Foreskin melanocyte (primary cell): ENCODE measurements at places on chromosomes 12 and 14.

GRCh38 chr12:105064564-105065178, 19.6 kb downstream of the ALDH1L2 start:
- no peak for DNase-seq

GRCh38 chr14:94659256-94659655, 47.1 kb downstream of the SERPINA3 start:
- no peak for DNase-seq

DNA sequence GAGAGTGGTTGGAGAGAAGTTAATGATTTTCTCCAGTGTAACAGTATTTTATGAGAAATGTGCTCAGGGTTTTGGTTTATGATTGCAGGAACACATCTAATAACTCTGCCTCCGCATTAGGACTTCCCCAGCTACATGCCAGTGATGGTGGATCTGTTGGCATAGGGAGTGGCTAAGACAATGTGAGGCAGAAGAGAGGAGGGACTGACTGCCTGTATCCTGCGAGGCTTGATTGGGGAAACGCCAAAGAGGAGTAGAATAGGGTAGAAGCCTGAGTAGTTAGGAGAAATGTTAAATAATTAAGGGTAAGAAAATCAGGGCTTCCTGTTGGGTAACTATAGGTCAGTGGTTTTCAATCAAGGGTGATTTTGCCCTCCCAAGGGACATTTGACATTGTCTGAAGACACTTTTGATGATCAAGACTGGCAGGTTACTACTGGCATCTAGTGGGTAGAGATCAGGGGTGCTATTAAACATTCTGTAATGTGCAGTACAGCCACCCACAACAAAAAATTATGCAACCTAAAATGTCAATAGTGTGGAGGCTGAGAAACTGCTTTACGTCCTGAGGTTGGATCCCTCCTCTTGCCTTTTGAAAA, 12.8 kb downstream of the TDG start:
- DNase-seq = no peak

GRCh38 chr12:65756956-65757511, 67.2 kb upstream of the HMGA2 start:
- no peak for DNase-seq

GRCh38 chr12:81176796-81177195, 98.9 kb downstream of the ACSS3 start:
- no peak for DNase-seq

DNA sequence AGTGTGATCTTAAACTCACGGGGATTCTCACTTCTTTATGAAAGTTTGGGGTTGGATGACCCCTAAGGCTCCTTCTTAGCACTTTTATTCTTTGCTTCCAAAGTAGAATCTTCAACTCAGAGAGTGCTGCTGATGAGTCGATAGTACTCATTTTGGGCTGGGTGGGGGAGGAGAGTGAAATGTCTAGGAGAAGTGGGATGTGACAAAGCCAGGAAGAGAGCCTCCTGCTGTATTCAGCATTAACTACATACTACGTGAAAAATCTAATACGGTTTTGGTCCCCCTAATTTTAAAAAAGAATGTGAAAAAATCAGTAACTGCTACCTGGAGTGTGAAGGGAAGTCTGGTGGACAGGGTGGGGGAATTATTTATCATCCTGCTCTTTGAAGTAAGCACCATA, 148.3 kb downstream of the SAMD4A start:
- no peak for DNase-seq

DNA sequence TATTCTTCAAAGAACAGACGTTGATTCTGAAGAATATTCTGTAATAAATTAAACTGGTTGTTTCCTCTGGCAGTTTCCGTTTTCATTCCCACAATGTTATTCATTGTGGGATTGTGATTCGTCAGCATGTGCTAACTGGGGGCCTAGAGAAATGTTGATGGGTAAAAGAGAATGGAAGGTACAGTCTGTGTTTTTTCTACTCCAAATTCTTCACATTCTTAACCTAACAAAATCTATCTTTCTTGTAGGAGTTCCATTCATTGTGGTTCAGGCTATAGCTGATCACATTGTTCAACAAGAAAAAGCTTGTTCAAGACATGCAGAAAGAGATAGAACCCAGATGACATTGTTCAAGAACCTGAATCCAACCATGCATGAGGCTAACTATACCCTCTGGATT, 5.9 kb downstream of the CD163 start:
- DNase-seq = no peak

GRCh38 chr14:71006200-71006563, 98.9 kb downstream of the PCNX1 start:
- DNase-seq = no peak

DNA sequence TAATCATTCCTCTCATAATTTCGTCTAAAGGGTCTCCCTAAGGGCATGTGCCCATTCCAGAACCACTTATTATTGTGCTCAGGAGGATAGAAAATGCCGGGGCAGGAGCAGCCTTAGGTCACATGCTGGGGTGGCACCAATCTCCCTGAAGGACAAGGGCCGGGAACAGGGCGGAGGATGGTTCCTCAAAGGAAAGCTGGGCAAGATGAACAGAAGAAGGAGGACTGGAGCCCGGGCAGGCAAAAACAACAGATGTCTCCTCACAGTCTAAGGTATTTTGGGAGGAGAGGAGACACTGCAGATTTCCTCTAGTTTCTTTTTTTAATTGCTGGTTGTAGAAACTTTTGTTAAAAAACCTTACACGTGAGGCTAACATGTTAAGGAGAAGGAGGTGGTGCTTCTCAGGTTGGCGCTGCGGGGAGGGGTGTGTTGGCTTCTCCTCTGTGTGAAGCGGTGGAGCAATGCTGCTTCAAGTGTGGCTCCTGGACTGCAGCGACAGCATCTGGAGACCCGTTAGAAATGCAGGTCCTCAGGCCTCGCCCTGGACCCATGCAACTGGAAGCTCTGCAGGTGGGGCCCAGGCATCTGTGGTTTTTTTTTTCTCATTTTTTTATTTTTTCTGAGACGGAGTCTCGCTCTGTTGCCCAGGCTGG, 164.8 kb downstream of the AACS start:
- no peak for DNase-seq

DNA sequence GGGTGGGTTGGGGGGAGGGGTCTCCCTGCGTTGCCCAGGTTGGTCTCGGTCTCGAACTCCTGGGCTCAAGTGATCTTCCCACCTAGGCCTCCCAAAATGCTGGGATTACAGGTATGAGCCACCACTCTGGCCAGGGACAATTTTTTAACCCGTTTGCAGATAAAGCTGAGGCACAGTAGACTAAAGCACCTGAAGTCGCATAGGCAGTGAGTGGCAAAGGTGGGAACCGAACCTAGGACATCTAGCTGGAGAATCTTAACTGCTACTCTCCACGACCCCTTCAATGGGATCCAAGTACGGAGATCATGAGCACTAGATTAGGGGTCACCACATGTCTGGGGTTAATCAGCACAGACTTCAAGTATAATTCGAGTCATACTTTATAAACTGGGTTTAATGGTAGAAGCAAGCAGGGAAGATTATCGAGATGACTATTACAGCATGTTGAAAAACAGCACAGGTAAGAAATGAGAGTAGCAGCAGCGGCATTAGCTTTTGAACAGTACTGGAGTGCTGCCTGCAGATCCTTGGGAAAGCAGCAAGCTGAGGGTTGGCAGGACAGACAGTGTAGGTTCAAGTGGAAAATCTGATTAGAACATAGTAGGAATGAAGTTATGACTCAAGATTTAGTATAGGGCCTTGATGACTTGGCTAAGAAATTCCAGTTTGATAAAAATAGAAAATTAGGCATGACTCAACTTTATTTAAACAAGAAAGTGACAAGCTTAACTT, 23.9 kb downstream of the NID2 start:
- no peak for DNase-seq

- no peak for DNase-seq
These were observed 384.6 kb downstream of the APAF1 start for GRCh38 chr12:99029511-99030271.
